ENCODE measurements at places on chromosomes 2 and 18. TPM values are rescaled to one million over a fixed set of nuclear protein-coding genes. Genes with fewer than 3 reads are reported as not detected.
A peak's percentile ranks its signal among the peaks of the same experiment; 100 is the strongest.

SLC39A6 gene
- 23.7 TPM for total RNA-seq

PRKCE gene
- total RNA-seq = 13.6 TPM

HOXD9 gene
- not detected for total RNA-seq

GALNT14 gene
- total RNA-seq = 0.43 TPM

MEP1B gene
- not detected for total RNA-seq

NAT8 gene
- not detected for total RNA-seq

FBLN7 gene
- 38.9 TPM for total RNA-seq

HJURP gene
- total RNA-seq = 98.4 TPM

DNA sequence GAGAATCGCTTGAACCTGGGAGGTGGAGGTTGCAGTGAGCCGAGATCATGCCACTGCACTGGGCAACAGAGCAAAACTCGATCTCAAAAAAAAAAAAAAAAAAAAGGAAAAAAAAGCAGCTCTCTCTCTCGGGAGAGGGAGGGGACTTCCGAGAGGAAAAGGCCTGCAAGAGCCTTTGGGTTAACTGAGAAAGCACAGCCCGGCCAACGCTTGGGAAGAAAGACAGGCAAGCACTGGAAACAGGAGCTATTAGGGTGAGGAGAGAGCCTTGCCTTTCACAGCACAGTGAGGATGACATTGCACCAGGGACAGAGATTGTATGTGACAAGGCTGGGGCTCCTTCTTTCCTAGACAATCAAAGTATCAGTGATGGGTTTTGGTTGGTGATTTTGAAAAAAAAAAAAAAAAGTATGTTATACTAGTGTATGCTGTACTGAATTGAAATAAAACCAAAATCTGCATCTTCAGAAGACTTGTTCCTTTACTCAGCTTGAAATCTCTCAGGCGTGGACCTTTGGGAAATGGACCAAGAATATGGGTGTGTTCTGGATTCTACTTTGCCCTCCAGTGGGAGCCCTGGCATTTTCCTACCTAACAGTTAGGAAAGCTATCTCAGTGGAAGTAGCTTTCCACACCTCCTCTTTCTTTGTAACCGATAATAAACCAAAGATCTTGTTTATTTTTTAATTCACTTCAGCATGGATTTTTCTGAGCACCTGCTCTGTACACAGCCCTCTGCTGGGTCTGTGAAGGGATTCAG is 16.7 kb downstream of the SRSF7 start:
- peak; percentile 6 for DNase-seq

DNA sequence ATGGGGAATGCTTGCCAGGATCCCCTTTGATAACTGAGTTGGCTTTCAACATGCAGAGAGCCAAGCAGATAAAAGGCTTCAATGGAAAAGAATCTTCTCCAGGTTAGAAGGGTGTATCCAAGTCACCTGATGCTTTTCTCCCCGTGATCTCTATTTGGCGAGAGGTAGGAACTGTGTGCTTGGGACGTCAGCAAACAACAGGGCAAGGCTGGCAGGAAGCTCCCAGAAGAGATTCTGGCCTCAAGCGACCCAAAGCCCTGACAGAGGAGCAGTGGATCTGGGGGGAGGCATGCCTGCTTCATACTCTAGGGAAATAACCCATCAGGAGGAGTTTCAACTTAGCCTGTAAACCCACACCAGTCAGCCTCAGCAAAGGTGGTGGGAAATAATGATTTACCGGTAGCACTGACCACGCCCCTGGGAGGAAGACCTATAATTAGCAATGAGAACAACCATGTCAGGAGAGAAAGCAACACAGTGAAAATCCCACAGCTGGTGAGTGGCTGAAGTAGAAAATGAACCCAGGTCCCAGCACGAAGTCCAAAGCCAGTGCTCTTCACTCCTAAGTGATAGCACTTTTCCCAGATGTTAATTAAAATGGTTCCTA is 76.3 kb upstream of the SEC11C start:
- no peak for DNase-seq

GRCh38 chr18:63119647-63120046 is 199.9 kb downstream of the BCL2 start:
- DNase-seq = peak; percentile 55

DNA sequence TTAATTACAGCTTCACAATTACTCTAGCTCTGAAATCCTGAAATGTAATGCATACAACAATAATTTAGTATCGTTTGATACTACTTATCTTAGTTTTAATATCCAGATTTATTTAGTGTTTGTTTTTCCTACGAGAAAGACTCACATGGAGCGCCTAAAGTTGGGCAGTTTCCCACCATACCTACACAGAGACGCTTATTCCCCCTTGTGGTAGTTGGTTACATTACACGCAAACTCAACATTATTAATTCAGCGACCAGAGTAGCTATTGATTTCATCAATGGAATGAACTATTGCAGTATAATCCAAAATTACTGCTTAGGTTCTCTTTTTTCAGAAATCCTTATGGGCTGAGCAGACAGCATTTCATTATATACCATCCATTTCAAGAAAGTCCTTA is 164.0 kb upstream of the REG3G start:
- DNase-seq = no peak

- DNase-seq = no peak
Observed at GRCh38 chr2:5849562-5849961, 157.4 kb downstream of the SOX11 start.

GRCh38 chr18:42640160-42640559 is 475.3 kb downstream of the RIT2 start:
- DNase-seq = no peak

GRCh38 chr2:30786923-30787685 is 20.1 kb downstream of the CAPN13 start:
- DNase-seq = no peak

DNA sequence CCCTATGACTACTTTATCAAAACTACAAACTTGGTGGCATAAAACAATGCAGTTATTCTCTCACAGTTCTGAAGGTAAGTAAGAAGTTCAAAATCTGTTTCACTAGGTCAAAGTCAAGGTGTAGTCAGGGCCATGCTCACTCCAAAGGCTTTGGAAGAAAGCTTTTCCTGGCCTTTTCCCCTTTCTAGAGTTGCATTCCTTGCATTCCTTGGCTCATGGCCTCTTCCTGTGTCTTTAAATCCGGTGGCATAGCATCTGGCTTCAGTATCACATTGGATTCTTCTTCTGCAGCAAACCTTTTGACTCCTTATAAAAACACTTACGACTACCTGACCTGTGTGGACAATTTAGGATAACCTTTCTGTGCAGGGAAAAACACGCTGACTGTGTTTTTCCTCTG is 543.5 kb upstream of the HNMT start:
- no peak for DNase-seq

- no peak for DNase-seq
Observed at GRCh38 chr18:76530391-76530790, 35.3 kb upstream of the ZNF516 start.

DNA sequence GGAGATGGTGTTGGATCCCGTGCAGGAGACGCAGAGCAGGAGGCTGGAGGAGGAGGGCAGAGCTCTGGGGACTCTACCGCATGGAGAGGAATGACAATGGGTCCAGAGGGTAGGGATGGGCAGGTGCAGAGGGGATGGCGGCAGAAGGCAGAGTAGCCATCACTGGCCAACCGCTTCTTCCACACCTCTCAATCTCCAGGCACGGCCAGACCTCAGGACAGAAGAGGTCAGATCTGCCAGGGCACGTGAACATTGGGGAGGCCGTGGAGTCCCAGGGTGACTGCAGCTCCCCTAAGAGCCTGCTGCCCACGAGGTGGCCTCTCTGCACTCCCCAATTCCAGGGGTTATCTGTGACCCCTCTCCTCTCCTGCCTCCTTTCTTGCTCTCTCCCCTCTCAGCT is 162.7 kb upstream of the HDAC4 start:
- no peak for DNase-seq

DNA sequence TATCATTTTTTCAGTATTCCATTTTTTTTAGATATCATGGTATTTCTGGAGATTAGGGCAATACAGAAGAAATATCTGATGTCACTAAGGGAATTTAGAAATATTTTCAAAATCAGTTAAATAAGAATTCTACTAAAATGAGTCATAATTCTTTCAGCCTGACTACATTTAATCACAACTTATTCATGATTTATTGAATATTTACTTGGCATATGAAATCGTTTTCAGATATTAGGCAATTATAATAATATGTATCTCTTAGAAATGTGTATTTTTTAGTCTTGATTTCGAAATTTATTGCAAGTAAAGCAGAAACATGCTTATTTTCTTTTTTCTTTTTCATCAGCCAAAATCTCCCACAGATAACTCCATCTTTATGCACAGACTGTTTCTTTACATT is 142.2 kb downstream of the CCDC102B start:
- no peak for DNase-seq

DNA sequence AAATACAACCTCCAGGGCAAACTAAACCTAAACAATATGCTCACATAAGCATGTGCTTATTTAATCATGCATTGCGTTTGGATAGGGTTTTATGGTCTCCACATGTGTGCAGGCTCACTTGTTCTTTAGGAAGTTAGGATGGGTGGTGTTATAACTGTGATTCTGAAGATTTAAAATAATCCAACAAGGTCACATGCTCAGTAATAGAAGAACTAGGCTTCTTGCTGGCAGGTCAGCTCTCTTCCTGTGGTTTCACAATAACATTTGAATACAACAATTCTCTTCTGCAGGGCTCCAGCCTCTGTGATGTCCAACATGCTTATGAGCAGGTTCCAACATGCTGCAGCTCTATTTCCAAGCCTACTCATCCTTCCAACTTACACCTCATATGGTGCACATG is 84.0 kb downstream of the MYL12B start:
- no peak for DNase-seq

DNA sequence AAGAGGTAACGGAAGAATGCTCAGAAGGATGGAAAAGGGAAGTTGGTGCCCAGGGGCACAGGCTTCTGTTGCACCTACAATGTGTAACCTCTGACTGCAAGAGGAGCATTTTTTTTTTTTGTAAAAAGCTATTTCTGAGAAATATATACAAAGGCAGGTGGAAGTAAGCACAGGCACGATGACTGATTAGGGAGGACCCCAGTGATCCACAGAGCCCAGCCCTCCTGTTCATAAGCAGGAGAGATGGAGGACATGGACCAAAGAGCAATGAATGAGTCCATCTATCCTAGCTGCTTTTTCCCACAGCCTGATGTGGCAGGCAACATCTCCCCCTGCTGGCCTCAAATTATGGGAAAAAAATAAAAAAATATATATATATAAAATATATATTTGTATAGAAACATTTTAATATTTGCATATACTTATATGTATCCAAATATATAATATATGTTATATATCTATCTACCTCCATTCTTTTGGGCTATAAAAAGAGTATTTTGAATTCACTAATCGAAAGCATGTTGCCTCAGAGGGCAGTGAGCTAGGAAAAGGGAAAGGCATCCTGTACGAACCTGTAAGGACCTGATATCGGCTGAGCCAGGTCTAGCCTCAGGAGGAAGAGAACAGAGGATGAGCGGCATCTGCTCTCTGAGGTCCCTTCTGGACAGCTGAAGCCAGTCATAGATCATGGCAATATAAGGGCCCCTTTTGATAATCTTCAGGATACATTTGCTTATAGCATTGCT is 166.0 kb upstream of the STK17B start:
- DNase-seq = peak; percentile 31

- DNase-seq = no peak
Observed at GRCh38 chr2:217035967-217036366, 176.1 kb upstream of the TNP1 start.

- no peak for DNase-seq
Observed at GRCh38 chr2:28496781-28497180, 921 bp downstream of the PLB1 start.

DNA sequence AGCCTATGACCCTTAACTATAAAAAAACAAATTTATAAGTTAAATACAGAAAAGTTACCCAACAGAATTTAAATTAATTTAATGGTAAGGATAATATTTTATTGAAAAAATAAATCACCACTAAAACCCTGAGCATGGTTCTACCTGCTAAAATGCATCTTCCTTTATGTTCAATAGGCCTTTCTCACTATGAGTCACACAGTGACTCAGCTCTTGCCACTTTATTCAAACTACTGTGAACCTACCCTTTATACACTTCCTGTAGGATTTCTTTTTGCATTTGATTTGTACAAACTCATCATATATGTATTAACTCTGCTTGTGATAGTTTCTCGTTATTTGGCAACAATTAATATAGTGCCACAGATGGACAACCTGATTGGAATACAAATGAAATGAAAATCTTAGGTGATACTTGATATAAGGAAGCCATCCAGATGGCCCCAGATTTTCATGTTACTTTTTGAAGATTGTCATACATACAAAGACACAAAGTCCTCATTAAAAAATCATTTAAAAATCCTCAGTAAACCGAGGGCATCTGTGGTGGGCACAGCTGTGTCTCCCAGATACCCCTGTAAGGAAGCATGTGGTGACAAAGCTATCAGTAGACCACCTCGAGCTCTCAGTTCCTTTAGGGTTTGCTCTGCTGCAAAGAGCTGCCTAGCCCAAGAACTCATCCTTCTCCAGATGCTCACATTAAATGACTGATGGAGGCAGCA is 55.2 kb upstream of the COBLL1 start:
- no peak for DNase-seq

- no peak for DNase-seq
Observed at GRCh38 chr2:52145005-52145404, 1113.1 kb upstream of the NRXN1 start.

- no peak for DNase-seq
Observed at GRCh38 chr2:128622371-128622770, 303.7 kb upstream of the HS6ST1 start.

DNA sequence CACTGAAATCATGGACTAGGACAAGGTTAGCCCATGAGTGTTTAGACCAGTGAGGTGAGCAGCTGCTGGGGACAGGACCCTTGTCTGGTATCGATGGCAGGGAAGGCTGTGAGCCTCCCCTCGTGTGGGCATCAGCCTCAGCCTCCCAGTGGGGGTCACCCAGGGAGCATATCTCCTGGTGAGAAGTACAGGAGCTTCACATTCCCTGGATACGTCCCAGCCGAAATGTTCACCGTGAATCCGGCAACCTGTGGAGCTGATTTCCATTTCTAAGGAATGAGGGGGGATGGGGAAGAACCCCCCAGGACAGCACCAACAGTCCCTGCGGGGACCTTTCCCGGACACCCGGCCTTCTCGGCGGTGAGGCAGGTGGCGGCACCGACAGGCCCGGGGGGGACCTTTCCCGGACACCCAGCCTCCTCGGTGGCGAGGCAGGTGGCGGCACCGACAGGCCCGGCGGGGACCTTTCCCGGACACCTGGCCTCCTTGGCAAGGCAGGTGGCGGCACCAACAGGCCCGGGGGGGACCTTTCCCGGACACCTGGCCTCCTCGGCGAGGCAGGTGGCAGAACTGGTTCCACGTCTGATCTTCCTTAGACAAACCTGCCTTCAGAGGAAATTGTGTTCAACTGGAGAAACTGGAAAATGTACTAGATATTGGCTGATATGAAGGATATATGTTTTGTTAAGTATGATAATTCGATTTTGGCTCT is 21.2 kb downstream of the RTP5 start:
- DNase-seq = no peak

All from activated CD4-positive, alpha-beta memory T cell treated with anti-CD3 and anti-CD28 coated beads for 36 hours (primary cell).